ENCODE measurements at places on chromosomes 5 and 9. TPM values are rescaled to one million over a fixed set of nuclear protein-coding genes. Genes with fewer than 3 reads are reported as not detected.

Gene BTNL3
- not detected for polyA plus RNA-seq

Gene ZNF483
- 3.9 TPM for polyA plus RNA-seq

DNA sequence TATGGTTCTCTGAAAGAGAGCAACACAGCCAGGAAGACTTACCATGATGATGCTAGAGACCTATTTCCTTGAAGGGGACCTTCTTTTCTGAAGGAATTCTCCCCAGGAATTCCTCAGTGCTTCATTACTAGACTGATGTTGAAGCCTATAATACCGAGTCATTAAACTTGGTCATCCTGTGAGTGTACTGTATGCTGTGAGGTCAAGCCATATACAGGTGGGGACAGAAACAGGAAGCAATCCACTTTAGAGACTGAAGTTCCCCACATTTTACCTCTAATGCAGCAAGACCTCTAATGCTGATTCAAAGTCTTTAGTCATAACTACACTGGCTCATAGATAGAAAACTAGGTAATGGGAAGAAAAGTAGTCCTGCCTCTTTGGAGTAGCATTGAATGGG is 77.1 kb upstream of the RASEF start:
- no peak for DNase-seq

Gene THBS4
- 17.7 TPM for polyA plus RNA-seq

Gene AIF1L
- polyA plus RNA-seq = 347 TPM

Gene TEX48
- polyA plus RNA-seq = not detected
